Hematopoietic multipotent progenitor cell (in vitro differentiated cells): ENCODE measurements at places on chromosomes 7 and 10. TPM values are rescaled to one million over a fixed set of nuclear protein-coding genes. Genes with fewer than 3 reads are reported as not detected.

The FZD1 gene
- total RNA-seq, result 7.3 TPM

The ETV1 gene
- 0.27 TPM for total RNA-seq

The TCERG1L gene
- total RNA-seq, result under 0.01 TPM

The SPDYE16 gene
- total RNA-seq, result under 0.01 TPM

The DNA2 gene
- 3.8 TPM for total RNA-seq

The TWNK gene
- 13.2 TPM for total RNA-seq

The SOSTDC1 gene
- under 0.01 TPM for total RNA-seq

The CPA5 gene
- not detected for total RNA-seq

DNA sequence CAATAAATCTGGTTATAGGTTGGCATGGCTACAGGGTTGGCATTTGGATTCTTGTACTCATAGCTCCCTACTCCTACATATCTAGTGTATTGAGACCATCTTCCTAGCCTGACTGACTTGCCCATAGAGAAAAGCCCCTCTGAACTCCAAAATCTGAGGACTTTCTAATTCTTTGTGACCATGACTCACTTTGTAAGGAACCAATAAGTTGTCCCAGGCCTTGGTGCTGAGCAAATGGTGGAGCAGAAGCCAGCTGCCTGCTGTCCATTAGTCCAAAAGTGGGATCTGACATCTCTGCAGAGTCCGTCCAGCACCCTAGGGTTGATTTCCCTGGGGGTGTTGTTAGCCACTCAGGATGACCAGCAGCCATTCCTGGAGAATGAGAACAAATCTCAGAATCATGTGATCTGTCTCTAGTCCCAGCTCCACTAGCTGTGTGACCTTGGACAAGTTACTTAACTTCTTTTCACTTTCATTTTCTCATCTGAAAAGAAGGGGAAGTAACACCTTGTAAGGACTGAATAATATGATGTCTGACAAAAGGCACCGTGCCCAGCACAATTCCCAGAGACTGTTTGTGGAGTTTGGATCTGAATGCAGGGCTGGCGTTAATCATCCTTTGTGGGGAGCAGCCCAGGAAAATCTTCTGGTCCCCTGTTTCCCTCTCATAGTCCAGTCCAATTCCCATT, 44.1 kb downstream of the MTURN start:
- DNase-seq, result no peak

DNA sequence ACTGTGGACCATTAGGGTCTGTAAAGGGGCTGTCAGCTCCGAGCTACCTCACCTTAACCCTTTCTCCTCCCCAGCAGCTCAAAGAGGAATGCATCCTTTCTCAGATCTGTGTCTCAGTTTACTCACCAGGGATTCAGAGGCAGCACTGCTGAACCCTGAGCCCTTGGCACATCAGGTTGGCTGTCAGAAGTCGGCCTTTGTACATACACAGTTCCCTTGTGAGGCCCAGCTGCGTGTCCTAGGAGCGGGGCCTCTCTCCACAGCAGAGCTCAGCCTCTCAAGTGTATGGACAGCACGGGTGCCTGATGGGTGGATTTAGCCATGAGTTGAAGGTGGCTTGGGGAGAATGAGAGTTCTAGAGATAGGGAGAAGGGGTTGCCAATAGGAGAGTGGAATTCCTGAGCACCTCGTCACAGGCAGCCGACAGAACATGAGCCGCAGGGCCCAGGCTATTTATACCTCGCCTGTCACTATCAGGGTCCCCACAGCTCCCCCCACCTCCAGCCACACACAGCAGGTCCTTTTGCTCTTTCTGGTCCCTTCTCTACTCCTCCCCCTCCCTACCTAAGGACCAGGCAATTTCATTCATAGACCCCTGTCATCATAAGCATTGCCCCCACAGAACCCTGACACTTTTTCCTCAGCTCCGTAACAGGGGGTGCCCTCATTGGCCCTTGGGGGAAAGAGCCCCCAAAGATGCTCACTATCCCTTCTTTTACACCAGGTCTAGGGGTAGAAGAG, 2.1 kb upstream of the FLNC start:
- DNase-seq, result no peak

DNA sequence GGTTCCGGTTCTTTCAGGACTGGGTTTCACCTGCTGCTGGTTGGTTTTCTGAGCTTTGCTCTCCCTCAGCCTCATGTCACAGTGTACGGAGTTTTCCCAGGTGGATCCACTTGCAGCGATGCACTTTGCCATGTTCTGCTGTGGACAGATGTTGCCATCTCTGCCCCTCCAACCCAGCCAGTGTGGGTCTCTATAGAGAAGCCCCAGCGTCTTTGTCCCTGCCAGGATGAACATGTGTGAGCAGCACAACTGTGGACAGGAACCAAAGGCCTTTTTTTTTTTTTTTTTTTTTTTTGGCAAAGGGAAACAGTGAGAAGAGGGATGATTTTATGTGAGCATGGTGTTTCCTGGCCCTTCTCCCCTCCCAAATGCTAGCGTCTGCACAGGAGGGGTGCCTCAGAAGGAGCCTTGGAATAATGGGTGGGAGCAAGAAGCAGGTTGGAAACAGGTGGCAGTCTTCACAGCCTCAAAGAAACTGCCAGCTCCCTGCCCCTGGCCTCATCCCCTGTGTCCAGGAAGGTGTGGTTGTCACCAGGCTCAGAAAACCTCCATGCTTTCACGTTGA, 106.5 kb downstream of the RPS24 start:
- DNase-seq, result no peak

DNA sequence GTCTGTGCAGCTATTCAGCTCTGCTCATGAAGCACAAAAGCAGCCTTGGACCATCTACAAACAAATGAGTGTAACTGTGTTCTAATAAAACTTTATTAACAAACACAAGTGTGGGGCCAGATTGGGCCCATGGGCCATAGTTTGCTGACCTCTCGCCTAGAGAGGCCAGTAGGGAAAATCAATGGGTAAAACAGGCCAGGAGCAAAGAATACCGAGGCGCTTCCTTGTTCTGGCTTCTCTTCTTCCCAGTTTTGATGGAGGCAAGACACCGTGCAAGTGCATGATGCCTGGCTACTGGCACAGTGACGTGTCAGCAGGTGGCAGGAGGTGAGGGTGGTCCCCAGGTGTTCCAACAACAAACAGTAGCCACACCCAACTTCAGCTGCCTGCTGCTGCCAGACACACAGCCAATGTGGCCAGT, 94.3 kb upstream of the SDK1 start:
- DNase-seq, result no peak

GRCh38 chr7:24912424-24912823, 67.6 kb downstream of the OSBPL3 start:
- no peak for DNase-seq

DNA sequence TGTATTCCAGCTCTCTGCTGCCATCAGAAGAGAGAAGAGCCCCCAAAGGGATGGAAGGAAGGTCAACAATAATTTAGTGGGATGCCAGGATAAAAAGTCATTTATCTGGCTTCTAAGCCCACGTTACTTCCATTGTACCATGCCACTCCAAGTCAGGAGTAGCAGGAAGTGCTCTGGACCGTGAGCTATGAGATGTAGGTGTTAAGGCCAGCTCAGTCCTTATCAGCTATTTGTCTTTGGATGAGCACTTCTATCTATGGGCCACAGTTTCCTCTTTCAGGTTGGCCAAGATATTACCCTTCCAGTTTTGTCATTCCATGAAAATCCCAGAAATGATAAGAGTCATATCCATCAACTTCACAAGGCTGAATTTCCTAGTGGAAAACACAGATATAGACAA, 119.4 kb upstream of the CACUL1 start:
- DNase-seq, result no peak

GRCh38 chr10:24467136-24467535, 256.6 kb downstream of the ARHGAP21 start:
- no peak for DNase-seq

DNA sequence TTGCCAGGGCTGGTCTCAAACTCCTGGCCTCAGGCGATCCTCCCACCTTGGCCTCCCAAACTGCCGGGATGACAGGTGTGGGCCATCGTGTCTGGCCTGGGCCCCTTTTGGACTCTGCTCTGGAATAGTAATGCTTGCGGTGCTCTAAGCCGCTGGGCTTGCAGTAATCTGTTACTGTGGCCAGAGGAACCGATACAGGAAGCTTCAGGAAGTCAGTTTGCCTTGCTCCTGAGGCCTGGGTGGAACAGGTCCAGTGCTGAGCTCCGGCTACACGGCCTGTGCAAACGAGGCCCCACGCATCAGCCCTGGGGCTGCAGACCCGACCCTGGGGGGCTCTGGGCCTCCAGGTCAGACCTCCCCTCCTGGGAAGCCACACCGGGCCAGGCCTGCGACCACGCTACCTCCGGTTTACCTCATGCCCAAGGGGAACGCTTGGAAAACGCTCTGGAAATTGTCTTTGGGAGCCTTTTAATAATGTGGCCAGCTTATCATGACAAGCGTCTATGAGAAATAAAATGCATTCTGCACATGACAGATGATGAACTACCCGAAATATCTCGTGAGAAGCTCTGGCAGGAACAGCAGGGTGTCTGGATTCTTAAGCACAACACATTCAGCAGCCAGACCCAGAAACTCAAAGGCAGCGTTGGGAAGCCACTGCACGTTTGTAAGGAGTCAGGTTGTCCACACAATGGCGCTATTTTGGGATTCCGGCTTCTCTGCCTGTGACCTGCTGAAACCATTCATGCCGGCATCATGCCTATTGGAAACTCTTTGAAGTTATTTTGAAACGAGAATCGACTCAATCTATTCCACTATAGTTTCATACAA, 10.1 kb upstream of the ADAP1 start:
- DNase-seq, result no peak

DNA sequence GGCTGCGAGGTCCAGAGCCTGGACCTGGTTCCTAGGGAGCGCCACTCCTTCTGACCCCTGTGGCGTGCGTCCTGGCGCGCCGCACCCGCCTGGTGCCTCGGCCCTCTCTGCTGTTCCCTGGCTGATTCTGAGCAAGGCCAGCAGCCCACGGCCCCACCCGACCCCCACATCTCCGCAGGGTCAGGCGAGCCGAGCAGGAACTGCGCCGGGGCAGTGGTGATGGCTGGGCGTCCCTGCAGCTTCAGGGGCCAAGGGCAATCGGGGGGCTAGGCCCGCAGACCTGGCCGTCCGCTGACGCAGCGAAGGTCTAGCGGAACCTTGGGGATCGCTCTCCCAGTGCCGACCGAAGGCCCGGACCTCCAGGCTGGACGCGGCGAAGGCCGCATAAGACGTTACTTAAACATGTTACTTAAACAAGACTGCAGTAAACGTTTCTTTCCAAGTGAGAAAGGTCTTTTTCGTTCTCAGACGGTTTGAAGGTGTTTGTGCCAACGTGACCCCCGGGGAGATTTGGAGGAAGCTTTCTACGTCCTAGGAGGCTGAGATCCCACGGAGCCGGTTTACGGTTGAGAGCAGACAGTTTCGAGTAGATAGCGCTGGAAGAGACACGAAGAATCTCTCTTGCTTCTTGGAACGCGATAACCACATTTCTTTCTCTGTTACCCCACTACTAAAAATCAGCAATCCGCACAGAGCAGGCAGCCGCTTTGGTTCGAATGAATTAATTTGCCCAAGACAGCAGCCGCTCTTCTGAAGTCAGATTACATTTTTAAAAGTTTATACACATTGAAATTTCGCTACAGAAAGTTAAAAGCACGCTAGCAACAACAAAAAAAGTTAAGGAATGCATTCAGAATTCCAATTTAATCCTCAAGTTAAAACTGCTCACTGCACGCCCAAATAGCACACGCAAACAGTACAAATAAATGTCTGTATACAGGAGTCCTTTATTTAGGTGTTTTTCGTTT, 4.9 kb upstream of the NKX2-3 start:
- DNase-seq, result no peak

- no peak for DNase-seq
These were observed 98.5 kb upstream of the INSIG1 start for GRCh38 chr7:155198901-155199845.

DNA sequence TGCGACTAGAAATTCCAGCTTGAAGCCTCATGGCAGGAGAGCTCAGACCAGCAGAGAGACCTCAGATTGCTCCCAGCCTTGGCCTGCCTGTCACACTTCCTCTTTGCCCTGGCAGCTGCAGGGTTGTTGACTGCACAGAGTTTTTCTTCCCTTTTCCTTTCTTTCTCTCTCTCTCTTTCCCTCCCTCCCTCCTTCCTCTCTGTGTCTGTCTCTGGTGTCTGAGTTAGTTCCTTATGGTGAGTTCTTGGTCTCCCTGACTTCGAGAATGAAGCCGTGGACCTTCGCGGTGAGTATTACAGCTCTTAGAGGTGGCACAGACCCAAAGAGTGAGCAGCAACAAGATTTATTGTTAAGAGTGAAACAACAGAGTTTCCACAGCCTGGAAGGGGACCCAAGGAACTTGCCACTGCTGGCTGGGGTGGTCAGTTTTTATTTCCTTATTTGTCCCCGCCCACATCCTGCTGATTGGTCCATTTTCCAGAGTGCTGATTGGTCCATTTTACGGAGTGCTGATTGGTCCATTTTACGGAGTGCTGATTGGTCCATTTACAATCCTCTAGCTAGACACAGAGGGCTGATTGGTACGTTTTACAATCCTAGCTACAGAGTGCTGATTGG, 266.3 kb downstream of the RPS24 start:
- DNase-seq, result peak; percentile 47
